ENCODE measurements at places on chromosomes 6 and 20.

- DNase-seq, result no peak
These were observed 95.9 kb upstream of the PRL start for GRCh38 chr6:22392711-22393110.

DNA sequence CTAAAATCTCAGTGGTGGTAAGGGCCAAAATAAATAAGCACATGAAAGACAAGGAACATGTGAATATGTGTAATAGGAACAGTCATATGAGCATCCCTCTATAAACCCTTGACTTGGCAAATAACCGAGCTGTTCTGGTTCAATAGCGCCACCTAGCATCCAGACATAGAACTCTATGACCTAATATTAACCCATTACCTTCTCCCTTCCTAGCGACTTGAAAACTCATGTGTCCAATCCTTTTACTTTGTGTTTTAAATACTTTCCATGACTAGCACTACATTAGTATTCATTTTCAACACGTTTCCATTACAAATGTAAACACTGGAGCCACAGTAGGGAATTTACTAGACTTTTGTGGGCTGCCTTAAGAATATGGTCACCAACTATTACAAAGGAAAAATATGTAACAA lies 279.7 kb downstream of the UST start:
- peak; percentile 79 for DNase-seq

DNA sequence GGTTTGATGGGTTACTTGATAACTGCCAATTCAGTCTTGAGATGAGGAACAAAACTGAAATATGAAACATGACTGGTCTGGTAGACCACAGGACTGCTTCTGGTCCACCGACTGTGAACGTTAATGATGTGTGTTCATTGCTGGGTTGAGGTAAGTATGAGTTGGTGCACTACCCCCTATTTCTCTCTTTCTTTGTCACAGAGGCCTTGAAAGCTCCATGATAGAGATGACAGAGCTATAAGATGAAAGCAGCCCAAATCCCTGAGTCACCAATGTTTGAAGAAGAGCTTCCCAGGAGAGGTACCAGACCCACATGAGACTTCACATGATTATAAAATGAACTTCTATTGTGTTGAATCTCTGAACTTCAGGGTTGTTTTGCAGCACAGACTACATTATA lies 555.5 kb downstream of the PTPRT start:
- no peak for DNase-seq

DNA sequence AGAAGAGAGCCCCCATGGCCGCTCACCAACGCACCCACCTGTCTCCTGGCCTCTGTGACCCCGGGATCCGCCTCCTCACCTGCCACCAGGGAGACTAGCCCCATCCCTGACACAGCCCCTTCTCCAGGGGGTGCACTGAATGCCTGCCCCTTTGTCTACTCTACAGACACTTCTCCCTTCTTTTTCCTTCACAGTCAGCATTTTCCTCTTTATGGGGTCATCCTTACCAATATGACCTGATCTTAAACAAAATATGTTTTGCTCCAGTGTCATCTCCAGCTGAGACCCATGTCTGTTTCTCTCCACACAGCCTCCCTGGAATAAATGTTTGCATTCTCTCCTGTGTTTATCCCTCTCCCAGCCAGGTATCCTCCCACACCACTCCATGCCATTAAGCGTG lies 14.6 kb upstream of the CCR6 start:
- no peak for DNase-seq

- no peak for DNase-seq
These were observed 11.3 kb upstream of the NSFL1C start for GRCh38 chr20:1477896-1478490.

- DNase-seq, result no peak
These were observed 70.2 kb downstream of the FILIP1 start for GRCh38 chr6:75423386-75423785.

- no peak for DNase-seq
These were observed 292.3 kb upstream of the EYS start for GRCh38 chr6:65999288-65999791.

Data from NAMALWA (cell line).